Kidney epithelial cell (primary cell): ENCODE measurements at places on chromosomes 5 and 9. TPM values are rescaled to one million over a fixed set of nuclear protein-coding genes. Genes with fewer than 3 reads are reported as not detected.

ANKRD55 gene
- total RNA-seq: not detected in 2 replicates

TCF7 gene
- 3.6 and 4.8 TPM in 2 replicates for total RNA-seq

DNA sequence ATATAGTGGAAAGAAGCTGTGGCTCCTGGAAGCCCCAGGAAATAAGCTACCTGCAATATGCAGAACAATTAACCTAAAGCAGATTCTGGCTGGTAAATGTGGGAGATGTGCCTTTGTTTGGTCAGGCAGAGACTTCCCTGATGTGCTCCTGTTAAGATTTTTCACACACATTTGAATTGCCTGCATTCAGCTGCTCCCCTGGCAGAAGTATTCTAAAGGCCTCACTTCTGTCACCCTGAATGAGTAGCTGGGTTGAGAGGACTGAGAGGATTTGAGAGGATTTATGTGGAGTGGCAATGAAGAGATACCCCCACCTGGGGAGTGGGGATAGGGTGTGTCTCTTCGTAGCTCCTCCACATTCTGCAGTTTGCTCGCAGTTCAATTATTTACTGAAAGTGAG is 130.5 kb downstream of the ST8SIA4 start:
- DNase-seq: no peak

- no peak for DNase-seq
Observed at GRCh38 chr5:171310212-171310818, 1.3 kb downstream of the TLX3 start.

DNA sequence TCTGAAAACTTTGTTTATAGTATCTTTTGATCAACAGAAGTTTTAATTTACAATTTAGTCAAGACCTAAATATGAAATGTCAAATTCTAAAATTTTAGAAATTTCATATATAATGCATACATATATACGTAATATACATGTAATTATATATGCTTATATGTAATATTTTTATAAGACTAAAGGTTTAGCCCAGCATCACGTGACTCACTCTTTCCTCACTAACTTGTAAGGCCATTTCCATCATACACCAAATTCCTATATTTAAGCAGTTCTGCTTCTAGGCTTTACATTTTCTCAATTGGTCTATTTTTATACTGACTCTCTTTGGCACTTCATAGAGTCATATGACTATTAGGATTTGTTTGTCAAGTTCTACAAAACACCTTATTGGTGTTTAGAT is 56.4 kb downstream of the CFAP95 start:
- DNase-seq: no peak

- DNase-seq: no peak
Observed at GRCh38 chr5:178590924-178591423, 781 bp upstream of the COL23A1 start.

DNA sequence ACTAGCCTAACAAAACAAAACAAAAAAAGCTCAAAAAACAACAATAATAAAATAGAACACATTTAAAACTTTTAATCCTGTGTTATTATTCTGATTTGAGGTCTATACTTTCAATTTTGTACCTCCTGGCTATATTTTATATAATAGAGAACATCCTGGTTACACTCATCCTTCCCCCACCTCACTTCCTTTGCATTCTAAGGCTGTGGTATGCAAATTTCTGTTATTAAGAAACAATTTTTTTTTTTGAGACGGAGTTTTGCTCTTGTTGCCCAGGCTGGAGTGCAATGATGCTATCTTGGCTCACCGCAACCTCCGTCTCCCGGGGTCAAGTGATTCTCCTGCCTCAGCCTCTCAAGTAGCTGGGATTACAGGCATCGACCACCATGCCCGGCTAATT is 3.1 kb upstream of the RPL37 start:
- no peak for DNase-seq

DNA sequence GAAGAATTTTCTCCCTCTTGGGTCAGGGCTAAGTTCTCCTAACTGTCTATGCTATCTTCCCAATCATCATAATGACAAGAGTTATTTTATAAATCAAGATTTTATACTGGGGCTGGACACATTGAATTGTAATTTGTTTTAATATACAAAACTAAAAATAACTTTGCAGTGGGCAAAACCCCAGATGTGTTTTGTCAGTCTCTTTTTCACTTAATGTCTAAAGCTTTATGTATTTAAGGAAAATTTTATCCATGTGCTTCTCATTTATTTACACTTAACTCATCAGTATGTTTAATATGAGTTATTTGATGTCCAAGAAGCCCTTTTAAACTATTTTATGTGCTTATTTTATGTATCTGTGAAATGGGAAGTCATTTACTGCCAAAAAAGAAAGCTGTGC is 362.8 kb upstream of the ADAMTSL1 start:
- DNase-seq: no peak
